ENCODE measurements at places on chromosomes 2 and 18. TPM values are rescaled to one million over a fixed set of nuclear protein-coding genes. Genes with fewer than 3 reads are reported as not detected.

DNA sequence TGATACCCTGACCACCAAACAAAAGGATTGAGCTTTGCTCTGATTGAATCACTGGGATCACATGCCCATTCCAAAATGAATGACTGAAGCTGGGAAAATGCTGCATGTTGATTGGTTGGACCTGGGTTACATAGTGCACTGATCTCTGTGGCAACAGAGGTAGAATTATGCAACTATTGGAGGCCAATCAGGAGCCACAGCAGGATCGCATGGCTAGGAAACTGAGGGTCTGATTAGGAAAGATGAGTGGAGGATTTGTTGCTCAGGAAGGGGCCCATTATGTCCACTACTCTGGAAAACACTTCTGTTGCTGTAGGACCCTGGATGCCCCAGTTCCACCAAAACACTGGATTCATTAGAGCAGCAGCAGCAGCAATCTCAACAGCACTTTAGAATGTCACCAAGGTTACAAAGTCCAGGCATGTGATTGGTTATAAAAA lies 25.9 kb upstream of the SGPP2 start:
- DNase-seq = no peak

DNA sequence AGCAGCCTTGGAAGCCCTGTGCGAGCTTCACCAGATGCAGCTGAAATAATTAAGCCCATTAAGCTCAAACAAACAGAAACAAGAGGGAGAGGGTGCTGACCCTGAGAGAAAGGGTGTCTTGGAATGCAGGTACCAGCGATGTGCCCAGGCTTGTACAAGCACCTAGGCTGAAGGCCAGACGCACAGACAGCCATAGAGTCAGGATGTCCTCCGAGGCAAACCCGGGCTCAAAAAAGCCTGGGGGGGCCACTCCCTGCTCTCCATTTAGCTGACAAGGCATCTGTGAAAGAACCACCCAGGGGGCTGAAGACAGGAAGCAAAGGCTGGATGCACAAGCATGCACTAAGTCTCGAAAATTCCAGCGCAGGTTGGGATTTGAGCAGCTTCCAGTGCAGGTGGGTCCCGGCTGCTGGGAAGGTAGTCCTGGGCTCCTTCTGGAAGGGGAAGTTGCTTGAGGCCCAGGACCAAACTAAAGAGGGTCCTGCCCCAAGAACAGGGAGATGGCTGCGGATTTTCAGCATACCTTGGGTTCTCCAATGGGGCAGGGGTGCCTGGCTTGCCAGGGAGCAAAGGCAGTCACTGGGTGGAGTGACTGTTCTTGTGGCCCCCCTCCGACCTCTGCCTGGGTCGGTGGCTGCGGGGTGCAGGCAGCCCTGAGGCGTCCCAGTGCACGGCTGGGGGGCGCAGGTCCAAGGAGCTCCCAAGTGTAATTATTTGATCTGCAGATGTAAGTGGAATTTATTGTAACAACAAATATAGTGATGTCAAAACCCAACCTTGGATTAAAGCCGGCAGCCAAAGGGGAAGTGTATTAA lies 5.9 kb downstream of the GBX2 start:
- DNase-seq = no peak

Gene MYO5B
- polyA plus RNA-seq = 25.8 TPM

GRCh38 chr2:60438131-60438530 lies 115.3 kb downstream of the BCL11A start:
- DNase-seq = no peak

GRCh38 chr2:72124376-72124775 lies 23.3 kb downstream of the CYP26B1 start:
- DNase-seq = no peak

- no peak for DNase-seq
Measured at GRCh38 chr2:11658208-11659114, 11.5 kb downstream of the NTSR2 start.

Gene DNAH6
- 2.1 TPM for polyA plus RNA-seq
